ENCODE measurements at places on chromosomes 6 and 20. TPM values are rescaled to one million over a fixed set of nuclear protein-coding genes. Genes with fewer than 3 reads are reported as not detected.

DNA sequence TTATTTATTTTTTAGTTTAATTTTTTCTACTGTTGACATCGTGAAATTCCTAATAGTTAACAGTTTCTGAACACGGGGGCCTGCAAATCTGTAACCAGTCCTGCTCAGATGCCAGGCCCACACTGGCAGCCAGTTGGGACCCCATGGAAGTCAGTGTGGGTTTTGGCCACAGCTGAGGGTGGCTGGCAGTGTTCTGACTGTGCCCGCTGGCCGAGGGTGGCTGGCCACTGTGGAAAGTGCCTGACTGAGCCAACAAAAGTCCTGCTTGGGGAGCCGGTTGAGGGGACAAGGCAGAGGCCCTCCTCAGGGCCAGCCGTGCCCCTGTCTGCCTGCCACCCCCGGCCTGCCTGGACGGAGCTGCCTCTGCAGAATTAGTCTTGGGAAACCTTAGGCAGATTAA, 4.1 kb upstream of the PMEPA1 start:
- H3K27ac ChIP-seq: no peak overlapping the region
- peaks cover 8% of the 10 kb centered on the region for H3K4me1 ChIP-seq
- H3K27me3 ChIP-seq: peaks cover 2% of the 10 kb centered on the region
- DNase-seq: no peak
- H3K4me3 ChIP-seq: no peak overlapping the region
- no peaks in the 10 kb centered on the region for H3K36me3 ChIP-seq

Gene USP49
- 18.5 TPM for total RNA-seq

GRCh38 chr20:61699495-61700374, 365.9 kb downstream of the TAF4 start:
- H3K4me3 ChIP-seq: no peak overlapping the region
- H3K36me3 ChIP-seq: no peaks in the 10 kb centered on the region
- no peaks in the 10 kb centered on the region for H3K4me1 ChIP-seq

GRCh38 chr6:135440087-135440792, 57.3 kb downstream of the AHI1 start:
- no peaks in the 10 kb centered on the region for H3K4me1 ChIP-seq
- DNase-seq: no peak
- no peak overlapping the region for H3K27ac ChIP-seq
- no peaks in the 10 kb centered on the region for H3K36me3 ChIP-seq
- H3K4me3 ChIP-seq: no peak overlapping the region
- H3K27me3 ChIP-seq: no peaks in the 10 kb centered on the region

GRCh38 chr6:91633374-91634111, 1046.7 kb upstream of the MAP3K7 start:
- no peaks in the 10 kb centered on the region for H3K36me3 ChIP-seq
- DNase-seq: peak; percentile 5
- H3K27ac ChIP-seq: no peak overlapping the region
- no peaks in the 10 kb centered on the region for H3K27me3 ChIP-seq
- no peak overlapping the region for H3K4me3 ChIP-seq
